Activated CD8-positive, alpha-beta memory T cell treated with anti-CD3 and anti-CD28 coated beads for 1 hour (primary cell): ENCODE measurements at places on chromosomes 3 and 15.

- no peak for DNase-seq
These were observed 68.0 kb upstream of the MNS1 start for GRCh38 chr15:56532721-56533460.

- no peak for DNase-seq
These were observed 43.9 kb downstream of the MUC4 start for GRCh38 chr3:195767792-195768191.

DNA sequence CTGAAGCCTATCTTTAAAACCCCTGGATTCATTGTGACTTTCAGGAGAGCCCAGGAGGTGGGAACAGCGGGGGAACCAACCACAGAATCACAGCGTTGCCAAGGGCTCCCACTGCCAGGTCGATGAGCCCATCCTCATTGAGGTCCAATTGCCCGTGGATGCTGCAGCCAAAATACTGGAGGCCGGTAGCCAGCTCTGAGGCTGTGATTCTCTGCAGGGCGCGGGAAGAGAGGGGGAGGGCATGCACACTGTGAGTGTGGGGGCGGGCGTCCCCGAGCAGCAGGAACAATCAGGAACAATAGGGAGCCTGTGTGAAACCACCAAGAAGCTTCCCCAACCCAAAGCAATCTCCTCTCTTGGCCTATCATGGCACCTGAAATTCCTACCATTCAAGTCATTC lies 53.4 kb downstream of the FEM1B start:
- no peak for DNase-seq

- no peak for DNase-seq
These were observed 15.3 kb downstream of the PSMD6 start for GRCh38 chr3:64008017-64008416.

DNA sequence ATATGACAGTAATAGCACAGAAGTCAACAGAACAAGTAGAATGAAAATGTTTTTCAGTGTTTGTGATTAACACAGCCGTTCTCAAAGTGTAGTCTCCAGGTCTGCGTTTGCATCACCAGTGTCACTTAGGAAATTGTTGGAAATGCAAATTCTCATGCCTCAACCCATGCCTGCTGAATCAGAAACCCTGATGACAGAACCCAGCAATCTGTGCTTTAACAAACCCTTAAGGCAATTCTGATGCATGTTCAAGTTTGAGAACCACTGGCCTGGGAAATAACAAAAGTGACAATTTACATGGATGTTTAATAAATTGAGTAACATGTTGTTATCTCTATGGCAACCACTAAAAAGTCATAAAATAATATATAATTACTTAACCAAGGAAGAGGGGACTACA lies 103.1 kb upstream of the ATP11B start:
- no peak for DNase-seq

DNA sequence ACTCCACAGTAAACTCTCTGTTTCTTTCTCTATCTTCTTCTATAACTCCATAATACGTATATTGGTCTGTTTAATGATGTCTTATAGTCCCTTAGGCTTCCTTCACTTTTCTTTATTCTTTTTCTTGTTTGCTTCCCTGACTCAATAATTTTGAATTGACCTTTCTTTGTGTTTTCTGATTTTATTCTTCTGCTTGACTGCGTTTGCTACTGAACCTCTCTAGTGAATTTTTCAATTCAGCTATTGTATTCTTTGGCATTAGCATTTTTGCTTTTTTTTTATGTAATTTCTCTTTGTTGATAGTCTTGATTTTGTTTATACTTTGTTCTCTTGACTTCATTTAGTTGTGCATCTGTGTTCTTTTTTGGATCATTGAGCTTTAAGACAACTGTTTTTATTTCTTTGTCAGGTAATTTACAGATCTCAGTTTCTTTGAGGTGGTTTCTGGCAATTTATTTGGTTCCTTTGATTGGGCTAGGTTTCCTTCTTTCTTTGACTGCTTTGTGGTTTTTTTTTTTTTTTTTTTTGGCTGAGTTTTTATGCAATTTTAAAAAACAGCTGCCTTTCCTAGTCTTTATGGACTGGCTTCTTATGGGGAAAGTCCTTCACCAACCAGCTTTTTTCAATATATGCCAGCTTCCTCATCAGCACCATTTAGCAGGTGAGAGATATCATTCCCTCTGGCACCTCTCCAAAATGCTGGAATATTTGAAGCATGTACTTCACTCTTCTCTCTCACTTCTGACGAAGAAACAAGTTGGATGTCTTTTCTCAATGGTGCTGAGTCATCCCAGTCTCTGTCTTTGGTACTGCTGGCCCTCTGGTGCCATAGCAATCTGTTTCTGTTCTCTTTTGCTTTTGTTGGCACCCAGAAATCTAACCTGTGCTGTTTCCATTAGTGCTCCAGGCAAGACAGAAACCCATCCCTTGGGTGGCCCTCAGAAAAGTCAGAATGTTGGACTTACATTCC lies 17.6 kb downstream of the RSRC1 start:
- no peak for DNase-seq

GRCh38 chr3:131605916-131606315 lies 103.1 kb upstream of the MRPL3 start:
- DNase-seq: no peak
